ENCODE measurements at places on chromosomes 11 and 22.
A peak's percentile ranks its signal among the peaks of the same experiment; 100 is the strongest.

DNA sequence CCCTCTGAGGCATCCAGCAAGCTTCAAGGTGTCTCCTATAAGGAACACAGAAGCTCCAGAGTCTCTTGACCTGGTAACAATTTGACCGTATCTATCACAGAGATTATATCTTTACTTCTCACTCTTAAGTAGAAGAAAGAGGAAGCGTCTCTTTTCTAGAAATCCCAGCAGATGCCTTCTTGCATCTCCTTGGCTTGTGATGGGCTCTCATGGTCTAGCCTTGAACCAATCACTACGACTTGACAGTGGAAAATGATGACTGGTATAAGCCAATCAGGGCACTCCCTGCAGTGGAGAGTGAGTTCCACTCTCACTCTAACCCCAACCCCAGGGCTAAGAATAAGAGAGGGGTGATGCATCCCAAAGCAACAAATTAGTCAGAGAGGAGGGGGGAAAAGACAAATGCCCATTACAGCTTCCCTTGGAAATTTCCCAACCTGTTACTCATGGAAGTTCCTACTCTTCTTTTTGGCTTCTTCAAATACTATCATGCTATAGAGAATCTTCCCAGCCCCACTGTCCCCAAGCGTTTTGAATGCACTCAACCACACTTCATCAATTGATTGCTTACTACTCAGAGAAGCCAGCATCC is 293.5 kb downstream of the MN1 start:
- DNase-seq: no peak

DNA sequence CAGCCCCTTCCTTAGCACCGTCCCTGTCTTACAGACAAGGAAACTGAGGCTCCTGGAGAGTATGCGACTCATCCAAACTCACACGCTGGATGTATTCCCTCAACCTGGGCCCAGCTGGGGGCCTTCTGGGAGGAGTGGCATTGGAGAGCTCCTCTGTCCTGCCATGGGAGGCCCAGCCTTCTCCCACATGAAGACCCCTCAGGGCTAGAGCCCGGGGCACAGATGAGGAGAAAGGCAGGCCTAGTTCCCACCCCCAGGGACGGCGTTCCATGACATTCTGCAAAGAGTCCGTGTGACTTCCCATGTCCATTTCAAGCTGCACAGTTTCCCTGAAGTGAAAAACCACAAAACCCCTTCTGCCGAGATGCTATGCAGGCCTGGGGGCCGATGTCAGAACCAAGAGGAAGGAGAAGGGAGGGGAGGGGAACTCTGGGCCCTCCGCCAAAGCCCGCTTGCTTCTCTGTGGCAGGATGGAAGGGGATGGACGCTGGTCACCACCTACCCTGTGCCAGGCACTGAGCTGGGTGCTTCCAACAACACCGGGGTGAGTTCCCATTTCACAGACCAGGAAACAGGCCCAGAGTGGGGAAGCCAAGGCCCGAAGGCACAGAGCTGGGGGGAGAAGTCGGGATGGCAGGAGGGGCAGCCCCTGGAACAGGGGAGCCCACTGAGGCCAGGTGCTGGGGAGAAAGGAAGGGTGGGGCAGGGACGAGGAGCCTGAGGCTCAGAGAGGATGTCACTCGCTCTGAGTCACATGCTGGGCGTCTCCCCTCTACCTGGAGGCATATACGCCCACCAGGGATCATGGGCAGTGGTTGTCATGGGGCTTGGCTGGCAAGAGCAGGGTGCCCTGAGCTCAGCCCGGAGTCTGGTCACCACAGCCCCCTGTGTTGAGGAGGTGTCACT is 15.7 kb downstream of the RAC2 start:
- DNase-seq: no peak

GRCh38 chr11:859394-860131 is 16.9 kb downstream of the TSPAN4 start:
- DNase-seq: peak; percentile 65

GRCh38 chr22:47920380-47920959 is 1158.0 kb downstream of the TBC1D22A start:
- DNase-seq: no peak

GRCh38 chr11:9943386-9944110 is 279.7 kb downstream of the SWAP70 start:
- no peak for DNase-seq
